ENCODE measurements at places on chromosomes 11 and 22.

- no peak for DNase-seq
Measured at GRCh38 chr11:85717429-85717828, 31.4 kb upstream of the CCDC89 start.

- DNase-seq = no peak
Measured at GRCh38 chr11:43327987-43328386, 16.2 kb downstream of the API5 start.

DNA sequence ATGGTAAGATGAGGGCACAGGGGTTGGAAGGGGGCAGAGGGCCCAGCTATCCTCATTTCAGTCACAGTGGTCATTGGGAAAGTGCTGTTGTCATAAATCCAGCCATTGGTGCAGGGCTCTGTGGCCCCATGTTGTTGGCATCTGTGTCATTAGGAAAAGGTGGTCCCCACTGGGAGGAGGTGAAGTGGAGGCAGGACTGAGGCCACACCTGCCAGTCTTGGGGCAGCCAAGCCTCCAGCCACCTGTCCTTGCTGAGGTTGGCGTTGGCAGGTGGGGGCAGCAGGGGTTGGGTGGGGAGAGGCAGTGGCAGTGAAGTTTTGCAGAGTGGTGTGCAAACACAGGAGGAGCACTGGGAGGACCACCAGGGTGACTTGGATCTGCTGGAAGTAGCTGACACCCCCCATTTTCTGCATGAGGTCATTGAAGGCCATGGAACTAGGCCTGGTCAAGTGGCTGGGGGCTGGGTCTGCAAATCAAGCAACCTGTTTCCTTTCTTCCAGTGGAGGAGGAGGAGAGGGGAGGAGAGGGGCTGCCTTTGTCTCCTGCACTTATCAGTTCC, 25.3 kb downstream of the SLC22A6 start:
- DNase-seq = no peak

DNA sequence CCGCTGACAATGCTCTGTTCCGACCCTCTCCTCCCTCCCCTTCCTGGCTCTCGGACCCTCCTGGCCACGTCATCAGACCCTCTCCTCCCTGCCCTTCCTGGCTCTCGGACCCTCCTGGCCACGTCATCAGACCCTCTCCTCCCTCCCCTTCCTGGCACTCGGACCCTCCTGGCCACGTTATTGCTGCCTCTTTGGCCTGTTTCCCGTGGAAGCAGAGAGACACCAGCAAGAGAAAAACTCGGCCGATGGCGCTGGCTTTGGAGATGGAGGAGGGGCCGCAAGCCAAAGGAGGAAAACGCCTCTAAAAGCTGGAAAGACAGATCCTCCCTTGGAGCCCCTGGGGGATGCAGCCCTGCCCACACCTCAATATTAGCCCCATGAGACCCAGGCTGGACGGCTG, 463.3 kb downstream of the BRD1 start:
- DNase-seq = no peak

DNA sequence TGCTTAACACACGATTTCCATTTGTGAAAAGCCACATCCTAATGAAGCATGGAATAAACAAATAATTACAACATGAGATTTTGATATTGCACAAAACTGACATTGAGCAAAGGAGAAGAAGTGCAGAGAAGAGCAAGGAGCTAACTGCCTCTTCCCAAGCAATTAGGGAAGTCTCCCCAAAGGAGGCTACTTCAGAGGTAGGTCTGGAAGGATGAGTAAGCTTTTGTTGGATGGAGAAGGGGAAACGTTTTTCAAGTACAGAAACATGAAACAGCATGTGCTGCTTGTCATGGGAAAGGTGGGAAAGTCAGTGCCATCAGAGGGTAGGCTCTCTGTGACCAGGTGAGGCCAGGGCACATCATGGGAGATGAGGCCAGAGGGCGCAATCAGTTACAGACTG, 132.2 kb upstream of the SESN3 start:
- no peak for DNase-seq

- DNase-seq = no peak
Measured at GRCh38 chr11:131684111-131685060, 314.0 kb downstream of the NTM start.

GRCh38 chr22:26898946-26899605, 241.7 kb downstream of the MIAT start:
- DNase-seq = no peak

DNA sequence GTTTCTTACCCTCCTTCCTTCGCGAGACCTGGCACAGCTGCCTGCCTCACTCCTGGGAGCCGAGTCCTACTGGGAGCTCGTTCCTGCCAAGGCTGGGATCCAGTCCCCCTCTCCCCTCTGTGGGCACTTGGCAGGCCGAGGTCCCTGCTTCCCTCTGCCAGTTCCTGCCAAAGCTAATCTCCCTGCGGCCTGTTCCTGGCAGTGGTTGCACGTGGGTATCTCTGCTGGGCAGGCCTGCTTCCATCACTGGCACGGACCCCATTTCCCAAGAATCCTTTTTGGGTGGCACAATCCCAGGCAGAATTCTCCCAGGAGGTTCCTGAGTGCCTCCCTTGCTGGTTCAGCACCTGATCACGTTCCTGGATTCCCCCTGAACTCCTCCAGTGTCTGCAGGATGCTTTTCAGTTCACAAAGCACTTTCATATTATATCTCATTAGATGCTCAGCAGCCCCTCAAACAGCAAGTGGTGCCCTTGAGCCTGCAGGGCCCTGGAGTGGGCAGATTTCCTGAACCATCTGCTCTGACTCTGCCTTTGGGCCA, 96.5 kb downstream of the RRM1 start:
- no peak for DNase-seq

- no peak for DNase-seq
Measured at GRCh38 chr22:50256258-50256862, 5.1 kb downstream of the MAPK12 start.

DNA sequence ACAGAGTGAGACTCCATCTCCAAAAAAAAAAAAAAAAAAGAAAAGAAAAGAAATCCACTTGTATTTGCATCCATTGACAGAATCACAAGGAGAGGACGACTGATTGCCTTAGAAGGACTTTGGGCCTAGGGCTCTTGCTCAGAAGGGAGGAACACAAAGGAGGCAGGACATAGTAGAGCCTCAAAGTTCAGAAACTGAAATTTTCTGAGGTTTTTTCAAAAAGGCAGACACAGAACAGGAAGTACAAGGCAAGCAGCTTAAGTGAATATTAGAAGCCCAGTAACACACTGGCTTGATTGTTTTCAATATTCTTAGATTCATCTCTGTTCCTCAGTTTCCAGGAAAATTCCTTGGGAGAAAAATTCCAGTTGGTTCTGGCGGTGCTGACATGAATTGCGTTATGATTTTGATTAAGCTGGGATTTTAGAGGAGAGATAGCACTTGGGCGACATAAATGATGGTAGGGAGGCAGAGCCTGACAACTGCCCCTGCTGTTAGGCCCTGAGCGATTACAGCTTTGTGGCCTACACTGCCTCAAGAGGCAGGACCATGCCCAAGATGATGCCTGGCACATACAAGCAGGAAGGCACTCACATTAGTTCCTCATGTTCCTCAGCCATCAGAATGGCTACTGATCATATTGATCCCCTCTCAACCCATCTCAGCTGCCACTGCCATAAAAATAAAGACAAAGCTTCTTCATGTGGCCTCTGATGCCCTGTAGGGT, 15.3 kb downstream of the CLPB start:
- no peak for DNase-seq

GRCh38 chr11:34379079-34379478, 21.3 kb upstream of the ABTB2 start:
- DNase-seq = no peak

DNA sequence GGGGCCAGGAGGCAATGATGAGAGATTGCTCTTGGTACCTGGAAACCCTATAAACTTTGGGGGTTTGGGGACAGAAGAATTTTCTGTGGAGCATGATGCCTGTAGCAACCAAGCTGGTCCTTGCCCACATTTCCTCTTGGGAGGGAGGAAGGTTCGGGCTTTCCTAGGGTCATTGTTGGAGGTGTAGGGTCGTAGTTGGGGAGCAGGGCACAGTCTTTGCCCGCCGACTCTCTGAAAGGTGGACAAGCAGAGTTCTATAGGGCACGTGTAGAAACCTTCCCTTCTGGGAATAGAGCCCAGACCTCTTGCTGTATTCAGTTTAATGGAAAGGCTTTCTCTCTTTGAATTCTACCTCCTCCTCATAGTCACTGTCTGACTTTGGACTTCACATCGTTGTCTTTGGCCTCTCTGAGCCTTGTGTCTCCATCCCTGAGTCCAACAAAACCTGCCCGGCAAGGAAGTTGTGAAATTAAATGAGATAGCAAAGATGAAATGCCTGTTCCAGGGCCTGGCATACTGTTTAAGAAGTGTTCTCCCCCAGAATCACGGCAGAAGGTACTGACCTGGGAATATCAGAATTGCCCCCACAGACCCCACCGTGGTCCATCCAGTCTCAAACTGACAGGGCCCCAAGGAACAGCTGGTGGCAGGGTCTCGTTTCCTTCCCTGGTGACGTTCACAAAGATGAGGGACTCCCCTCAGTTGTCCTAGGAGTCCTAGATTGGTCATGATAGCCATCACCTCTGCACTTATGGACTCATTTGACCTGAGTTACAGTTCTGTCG, 1.6 kb downstream of the PRDM11 start:
- DNase-seq = no peak

Measured in right hindlimb (tissue), 1 donor.